Bronchial epithelial cell (primary cell): ENCODE measurements at places on chromosomes 5 and 9. TPM values are rescaled to one million over a fixed set of nuclear protein-coding genes. Genes with fewer than 3 reads are reported as not detected.

IL33 gene
- total RNA-seq: 1.0 and 2.4 TPM in 2 replicates

GABRA1 gene
- total RNA-seq: not detected in 2 replicates

NUTM2F gene
- total RNA-seq: not detected in 2 replicates

CNTNAP3B gene
- total RNA-seq: 6.4 and 11.1 TPM in 2 replicates

UAP1L1 gene
- 2.0 and 3.2 TPM in 2 replicates for total RNA-seq

C9orf85 gene
- total RNA-seq: 11.3 and 14.1 TPM in 2 replicates

ADAMTS12 gene
- 0.26 TPM in 1 of 2 replicates, not detected in the other for total RNA-seq

TMEM232 gene
- total RNA-seq: 0.51 and 0.79 TPM in 2 replicates

GFI1B gene
- not detected in 2 replicates for total RNA-seq

DNA sequence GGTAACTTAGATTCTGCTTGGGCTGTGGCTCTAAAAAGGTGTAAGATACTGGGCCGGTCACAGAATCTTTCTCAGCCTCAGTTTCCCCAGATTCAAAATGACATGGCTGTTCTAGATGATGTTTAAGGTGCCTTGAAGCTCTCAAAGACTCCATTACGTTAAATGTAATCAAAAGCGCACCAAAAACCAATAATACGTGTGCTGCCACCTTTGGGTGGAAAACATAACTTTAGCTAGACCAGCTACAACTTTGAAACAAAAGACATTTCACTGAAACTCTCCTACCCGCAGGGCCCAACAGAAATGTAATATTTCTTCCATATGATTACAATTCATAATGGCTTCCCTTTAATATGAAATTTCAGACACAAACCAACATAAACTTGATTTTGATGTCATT is 35.0 kb upstream of the PCSK5 start:
- peak; percentile 46 for DNase-seq

DNA sequence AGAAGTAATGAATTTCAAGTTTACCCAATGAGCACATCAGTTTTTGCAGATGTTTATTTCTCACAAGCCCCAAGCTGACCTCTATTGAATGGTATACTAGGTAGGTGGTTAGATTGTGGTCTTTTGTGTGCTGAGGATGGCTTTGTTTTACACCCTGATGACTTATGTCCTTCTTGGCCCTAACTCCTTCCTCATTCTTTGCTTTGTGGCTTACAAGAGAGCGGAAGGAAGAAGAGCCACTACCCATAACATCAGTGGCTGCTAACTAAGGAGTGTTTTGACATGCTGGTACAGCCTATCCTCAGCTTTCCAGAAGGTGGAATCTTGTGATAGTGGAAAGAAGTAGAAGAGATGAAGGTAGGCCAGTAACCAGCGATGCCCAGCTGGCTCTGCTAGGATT is 85.7 kb upstream of the NTRK2 start:
- peak; percentile 23 for DNase-seq

GRCh38 chr9:84860249-84861115 is 191.0 kb downstream of the NTRK2 start:
- DNase-seq: no peak

DNA sequence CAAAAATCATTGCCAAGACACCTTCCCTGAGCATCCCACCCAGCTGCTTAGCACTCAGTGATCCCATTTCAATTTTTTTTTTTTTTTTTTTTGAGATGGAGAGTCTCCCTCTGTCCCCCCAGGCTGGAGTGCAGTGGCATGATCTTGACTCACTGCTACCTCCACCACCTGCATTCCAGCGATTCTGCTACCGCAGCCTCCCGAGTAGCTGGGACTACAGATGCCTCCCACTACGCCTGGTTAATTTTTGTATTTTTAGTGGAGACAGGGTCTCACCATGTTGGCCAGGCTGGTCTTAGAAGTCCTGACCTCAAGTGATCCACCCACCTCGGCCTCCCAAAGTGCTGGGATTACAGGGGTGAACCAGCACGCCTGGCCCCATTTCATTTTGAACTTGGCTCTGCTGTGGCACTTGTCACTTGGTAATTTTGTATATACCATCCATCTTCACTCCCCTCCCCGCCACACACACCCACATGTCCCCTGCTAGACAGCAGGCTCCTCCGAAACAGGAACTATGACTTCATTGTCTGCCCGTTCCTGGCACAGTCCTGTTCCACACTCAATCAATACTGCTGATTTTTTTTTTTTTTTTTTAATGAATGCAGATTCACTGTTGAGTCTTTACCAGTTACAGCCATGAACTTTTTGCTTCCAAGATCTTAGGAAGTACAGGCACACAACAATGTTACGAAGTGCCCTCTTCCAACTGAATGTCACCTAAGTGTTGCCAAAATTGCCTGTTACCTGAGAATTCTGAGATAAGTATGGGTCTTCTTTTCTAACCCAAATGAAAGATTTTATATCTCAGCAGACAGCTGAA is 17.3 kb upstream of the ZBTB34 start:
- DNase-seq: no peak

DNA sequence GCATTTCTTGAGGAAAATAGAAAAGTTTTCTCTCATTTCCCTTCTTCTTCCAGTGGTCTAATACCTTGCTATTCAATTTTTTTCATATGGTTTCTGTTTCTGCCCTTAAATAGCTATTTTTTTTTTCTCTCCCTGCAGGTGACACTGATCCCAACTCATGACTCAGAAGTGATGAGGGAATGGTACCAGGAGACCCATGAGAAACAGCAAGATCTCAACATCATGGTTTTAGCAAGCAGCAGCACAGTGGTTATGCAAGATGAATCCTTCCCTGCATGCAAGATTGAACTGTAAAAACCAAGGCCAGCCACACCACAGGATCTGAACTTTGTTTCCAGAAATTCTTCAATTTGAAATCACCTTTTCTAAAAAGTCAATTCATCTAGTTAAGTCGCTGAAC is 97.7 kb downstream of the MAP1B start:
- no peak for DNase-seq

- no peak for DNase-seq
These were observed 17.2 kb downstream of the PITX1 start for GRCh38 chr5:135016861-135017290.

- no peak for DNase-seq
These were observed 5.8 kb downstream of the ADAMTS16 start for GRCh38 chr5:5145651-5146529.

DNA sequence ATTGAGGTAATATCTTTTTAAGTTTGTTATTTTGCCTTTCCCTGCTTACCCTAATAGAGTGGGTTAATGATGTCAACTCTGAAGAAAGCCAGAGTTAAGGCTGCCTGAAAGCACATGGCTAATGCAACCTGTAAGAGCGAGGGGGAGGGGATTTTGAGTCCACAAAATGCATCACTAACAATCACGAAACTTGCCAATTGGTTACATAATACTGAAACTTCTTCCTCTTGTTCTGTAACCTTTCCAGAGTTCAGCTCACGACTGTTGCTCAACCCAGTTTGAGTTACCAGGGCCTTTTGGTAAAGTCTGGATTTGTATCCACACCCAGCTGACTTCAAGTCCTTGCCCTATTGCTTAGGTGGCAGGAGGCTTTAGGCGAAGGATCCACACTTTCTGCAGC is 308.8 kb downstream of the EFNA5 start:
- DNase-seq: peak; percentile 91

GRCh38 chr5:69292306-69292705 is 40.3 kb downstream of the CCDC125 start:
- no peak for DNase-seq

DNA sequence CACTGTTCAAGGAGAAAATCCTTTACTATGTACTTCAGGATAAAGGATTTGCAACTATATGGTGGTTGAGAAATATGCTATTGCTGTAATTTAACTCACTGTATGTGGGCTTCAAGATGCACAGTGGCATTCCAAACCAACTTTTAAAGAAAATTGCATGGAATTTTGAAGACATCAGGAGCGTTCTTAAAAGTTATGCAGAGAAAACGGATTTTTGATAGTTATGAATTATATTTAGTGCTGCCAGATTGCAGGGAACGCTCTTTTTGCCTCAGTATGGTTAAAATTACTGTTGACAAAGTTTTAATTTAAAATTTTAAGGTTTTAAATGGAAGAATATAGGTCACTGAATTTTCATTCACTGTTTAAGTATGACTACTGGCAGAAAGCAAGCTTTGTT is 336.1 kb upstream of the EFNA5 start:
- DNase-seq: no peak

DNA sequence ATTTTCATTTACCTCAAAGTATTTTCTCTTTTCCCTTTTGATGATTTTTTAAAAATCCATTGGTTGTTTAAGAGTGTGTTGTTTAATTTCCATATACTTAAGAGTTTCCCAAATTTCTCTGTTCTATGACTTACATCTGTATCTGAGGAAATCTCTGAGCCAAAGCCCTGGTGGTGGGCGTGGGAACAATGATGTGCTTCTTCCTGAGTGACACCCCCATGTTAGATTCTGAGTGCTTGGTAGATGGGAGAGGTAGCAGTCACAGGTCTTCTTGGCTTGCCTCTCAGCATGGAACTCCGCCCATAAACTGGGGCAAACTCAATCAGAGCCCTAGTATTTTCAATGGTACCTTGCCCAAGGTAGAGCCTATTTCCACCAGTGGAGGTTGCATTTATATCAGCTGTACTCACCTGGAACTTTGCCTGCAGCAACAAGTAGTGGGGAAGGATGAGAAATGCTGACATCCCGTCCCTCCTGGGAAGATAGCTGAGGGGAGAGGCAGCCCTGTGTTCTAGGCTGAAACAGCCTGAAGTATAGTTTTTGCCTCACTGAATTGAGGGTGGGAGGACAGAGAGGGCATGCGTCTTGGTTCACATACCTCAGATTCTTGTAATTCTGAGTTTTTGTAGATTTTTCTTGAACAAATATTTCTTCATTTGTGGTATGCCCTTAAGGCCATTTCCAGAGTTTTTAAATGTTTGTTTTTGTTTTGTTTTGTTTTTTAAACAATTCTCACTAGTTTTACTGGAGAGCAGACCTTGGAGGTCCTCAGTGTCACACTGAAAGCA is 26.4 kb downstream of the C9orf43 start:
- peak; percentile 28 for DNase-seq

GRCh38 chr5:92977846-92978540 is 603.0 kb downstream of the NR2F1-AS1 start:
- peak; percentile 29 for DNase-seq

DNA sequence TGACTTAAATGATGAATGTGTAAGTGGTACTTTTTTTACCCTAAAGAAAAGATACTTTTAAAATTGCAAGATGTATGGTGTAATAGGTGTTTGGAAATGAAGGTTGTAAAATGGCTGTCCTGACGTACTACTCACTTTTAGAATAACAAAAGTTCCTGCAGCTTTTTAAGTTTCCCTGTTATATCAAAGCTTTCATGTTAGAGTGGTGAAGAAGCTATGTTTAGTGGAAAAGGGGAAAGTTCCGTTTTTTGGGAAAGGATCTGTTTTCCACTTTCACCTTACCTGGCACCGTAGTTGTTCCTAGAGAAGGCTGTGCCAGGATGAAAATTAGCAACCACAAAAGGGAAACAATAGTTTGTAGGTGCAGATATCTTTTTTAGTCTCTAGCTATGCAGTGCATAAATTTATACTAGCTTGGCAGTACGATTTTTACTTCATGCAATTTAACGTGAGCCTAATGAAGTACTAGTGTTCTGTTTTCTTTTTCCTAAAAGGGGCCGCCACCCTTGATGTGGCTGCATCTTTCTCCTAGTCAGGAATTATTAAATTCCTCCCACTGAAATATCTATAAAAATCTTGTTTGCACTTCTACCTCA is 1.3 kb downstream of the TNPO1 start:
- DNase-seq: peak; percentile 21

GRCh38 chr5:2032432-2032831 is 149.7 kb upstream of the IRX4 start:
- no peak for DNase-seq

DNA sequence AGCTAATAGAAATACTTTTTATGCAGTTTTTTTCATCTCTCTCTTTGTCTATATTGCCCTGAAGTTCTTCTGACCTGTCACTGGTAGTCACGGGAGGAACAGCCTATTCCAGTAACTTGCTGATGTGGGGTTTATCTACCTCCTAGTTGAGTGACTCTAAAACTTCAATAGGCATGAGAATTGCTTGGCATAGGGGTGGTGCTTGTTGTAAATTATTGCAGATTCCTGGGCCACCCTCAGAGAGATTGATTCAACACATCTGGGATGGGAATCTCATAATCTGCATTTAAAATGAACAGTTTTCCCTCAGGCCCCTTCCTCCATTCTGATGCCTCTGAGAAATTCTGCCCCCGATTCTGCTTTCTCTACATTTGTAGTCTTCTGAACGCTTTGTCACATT is 184.4 kb downstream of the ARHGEF28 start:
- no peak for DNase-seq

DNA sequence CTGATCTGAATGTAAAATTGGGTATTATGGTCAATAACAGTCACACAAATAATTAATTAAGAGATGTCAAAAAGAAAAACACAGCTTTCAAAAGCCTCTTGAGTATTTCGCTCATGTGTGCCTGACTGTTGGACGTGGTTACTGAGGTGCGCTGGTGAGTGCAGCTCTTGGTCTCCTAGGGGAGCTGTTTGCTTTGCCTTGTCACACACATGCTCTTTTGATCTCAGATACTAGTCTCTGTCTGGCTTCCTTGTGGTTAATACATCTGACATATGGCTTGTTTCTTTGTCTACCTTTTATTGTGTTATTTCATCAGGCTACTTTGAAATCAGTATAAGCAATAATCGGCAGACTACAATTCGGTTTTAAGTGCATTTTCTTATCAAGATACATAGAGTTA is 51.5 kb downstream of the PCSK1 start:
- no peak for DNase-seq

DNA sequence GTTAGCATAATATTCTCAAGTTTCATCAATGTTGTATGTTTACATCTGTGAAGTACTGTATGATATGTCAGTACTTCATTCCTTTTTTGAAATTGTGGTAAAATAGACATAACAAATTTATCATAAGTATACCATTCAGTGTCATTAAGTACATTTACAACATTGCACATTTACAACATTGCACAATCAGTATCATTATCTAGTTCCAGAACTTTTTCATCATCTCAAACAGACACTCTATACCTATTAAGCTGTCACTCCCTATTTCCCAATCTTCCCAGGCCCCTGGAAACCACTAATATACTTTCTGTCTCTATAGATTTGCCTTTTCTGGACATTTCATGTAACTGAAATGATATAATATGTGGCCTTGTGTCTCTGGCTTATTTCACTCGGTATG is 75.1 kb upstream of the ATG10 start:
- DNase-seq: peak; percentile 5

DNA sequence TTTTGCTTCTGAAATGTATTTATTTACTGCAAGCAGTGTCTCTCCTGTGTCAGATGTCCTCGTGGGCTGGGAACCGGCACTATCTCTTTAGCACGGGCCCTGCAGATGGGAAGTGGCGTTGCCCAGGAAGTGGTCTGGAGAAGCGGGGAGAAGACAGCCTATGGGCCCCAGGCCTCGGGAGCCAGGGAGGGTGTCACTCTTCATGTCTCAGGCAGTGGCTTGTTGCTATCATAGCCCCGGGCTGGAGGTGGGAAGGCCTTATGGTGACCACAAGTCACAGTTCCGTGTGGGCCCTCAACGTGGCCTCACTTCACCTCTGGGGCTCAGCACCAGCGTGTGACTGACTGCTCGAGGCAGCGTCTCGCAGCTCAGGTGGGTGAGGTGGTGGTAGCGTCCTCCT is 41.4 kb downstream of the SYK start:
- DNase-seq: no peak
